Activated T-cell treated with anti-CD3 and anti-CD28 coated beads for 24 hours (primary cell): ENCODE measurements at places on chromosomes 13 and 19.

DNA sequence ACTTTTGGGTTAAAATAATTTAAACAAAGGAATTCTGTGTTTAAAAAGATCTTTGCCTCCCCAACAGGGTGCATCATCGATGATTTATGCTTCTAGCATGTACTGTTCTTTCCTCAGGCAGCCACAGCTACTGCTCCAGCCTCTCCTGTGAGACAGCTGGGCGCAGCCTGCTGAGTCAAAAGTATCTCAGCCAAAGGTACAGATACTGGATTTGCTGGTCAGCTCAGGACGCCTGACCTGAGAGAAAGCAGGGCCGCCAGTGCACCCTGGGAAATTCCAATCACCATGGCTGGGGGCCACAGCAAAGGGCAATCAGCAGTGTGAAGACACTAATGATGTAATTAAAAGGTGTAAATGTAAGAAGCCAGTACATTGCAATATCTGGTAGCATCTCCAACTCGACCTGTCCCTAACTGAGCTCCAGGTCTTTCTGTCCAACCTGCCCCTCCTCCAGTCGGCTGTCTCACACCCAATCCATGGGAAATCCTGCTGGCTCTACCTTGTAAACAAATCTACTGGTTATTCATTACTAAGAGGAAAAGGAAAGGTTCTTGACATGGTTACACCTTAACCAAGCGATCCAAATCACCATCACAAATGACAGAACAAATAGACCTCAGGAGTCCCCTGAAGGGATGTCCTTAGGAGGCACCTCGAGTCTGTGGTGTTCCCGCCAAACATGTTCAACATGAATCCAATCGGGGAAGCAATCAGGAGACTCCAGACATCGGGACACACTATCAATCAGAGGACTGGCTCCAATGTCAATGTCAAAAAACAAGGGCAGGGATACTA is 7.3 kb downstream of the OPA3 start:
- DNase-seq: no peak

DNA sequence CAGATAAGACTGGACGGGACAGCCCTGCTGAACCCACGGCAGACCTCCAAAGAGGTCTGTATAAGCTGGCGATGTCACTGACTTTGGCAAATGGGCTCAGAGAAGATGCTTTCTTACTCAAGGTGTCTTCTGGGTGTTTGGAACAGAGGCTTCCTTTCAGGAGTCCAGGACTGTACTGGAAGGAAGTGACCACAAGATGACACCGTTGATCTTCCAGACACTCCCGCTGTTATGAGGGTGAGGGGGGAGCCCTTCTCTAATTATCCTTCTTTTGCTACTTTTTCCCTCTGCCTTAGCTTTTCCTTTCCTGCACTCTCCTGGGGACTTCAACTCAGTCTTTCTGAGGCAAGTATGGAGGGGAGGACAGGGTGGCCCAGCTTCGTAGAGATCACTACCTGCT is 65.2 kb upstream of the ZNF599 start:
- DNase-seq: no peak

DNA sequence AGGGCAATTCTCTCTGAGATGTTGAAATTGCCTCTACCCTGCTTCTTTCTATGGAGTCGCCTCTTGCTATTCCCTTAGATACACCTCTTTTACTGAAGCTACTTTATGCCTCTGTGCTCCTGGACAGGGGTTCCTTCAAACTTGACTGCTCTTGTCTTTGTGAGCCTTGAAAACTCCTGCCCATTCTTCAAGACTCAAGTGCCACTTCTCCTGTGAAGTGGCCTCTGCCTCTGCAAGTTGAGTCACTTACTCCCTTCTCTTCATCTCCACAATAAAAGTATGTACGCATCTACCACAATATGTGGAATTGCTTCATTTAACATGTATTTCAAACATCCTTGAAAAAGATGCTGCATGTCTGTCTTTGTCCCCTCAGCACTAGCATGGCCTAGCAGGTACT is 66.0 kb upstream of the TPP2 start:
- DNase-seq: no peak

- no peak for DNase-seq
Observed at GRCh38 chr19:54315956-54316355, 3.0 kb upstream of the LILRA5 start.

- DNase-seq: no peak
Observed at GRCh38 chr13:28531845-28532387, 37.0 kb upstream of the FLT1 start.

DNA sequence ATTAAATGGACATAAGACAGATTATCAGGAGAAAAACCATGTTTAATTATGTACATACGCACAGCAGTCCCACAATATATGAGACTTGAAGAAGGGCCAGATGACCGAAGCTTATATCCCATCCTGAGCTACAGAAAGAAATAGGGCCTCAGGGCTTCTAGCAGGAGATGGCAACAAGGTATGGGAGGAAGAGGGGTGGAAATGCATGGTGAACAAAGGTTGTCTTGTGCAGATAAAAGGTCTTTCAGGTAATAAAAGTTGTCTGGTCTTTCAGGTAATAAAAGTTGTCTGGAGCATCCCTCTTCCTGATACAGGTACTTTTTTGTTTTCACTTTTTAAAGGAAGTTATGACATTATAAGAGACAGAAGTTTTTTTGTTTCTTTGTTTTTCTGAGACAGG is 15.4 kb upstream of the GTF3A start:
- no peak for DNase-seq

DNA sequence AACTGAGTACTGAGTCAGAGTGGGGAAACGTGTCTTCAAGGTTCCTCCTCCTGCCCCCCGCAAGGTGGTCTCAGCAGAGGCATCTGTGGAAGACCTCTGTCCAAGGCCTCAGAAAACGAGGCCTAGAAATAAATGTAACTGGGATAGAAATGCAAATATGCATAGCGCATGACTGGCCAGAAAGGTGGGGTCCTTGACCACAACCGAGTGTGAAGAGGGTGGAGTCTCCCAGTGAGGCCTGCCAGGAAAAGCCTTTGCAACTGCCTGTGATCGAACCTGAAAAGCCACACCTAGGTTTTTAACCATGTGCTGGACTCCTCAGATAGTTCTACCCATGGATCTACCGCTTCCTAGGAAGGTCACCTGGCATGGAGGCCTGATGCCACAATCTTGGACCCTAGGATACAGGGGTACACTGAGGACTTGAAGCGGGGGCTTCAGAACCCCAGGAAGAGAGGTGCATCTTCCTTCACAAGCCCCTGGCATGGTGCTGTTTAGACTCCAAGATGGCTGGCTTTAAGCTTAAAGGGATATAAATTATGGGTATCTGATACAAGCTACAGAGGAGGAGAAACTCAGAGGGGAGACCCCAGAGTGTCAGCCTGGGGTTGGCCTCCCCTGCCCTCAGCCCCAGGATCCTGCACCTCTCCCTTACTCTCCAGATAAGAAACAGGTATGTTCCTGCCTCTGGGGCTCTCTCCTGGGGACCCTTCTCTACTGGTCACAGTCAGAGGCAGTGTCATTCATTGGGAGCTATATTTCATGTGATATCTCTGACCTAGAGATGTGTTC is 18.3 kb upstream of the SIGLEC6 start:
- DNase-seq: no peak

DNA sequence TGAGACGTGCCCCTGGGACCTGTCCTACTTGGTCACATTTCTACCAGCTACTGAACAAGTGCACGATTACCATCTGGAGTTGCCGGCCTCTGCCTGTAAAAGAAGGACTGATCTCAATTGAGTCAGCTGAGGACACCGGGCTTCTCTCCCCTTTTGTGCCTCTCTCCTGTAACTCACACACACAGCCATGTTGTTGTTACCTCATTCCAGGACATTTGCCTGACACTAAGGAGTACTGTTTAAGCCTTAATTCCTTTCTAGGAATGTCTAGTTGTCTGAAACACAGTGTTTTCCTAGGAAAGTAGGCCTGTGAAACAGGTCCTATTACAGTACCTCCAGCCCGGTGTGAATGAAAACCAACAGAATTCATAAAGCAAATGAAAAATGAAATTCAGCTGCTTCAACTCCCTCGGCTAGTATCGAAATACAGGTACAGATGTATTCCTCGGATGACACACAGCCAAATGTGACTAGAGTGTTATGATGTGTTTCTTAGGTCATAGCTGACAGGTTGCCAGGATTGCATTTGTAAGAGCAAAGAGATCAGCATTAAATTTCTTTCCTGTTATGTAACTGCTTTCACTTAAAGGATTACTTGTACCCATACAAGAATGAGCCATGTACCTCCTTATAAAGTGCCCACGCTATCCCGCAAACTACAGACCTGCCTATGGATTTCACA is 152.0 kb upstream of the IRS2 start:
- no peak for DNase-seq

DNA sequence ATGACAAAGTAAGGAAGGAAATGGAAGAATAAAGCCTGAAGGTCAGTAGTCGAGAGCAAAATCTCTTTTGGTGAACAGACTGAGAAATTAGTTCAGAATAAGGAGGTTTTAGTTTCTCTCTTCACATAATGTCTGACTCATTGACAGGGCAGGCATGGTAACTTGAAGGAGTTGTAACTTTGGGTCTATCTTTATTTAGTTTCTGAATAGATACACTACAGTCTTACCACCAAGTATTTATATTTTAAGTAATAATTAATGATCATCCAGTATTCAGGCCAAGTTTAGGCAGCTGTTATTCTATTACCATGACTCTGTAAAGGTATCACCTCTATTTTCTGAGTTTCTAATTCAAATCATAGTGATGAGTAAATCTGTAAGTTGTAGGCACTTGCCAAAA is 219.9 kb downstream of the SPRY2 start:
- no peak for DNase-seq

DNA sequence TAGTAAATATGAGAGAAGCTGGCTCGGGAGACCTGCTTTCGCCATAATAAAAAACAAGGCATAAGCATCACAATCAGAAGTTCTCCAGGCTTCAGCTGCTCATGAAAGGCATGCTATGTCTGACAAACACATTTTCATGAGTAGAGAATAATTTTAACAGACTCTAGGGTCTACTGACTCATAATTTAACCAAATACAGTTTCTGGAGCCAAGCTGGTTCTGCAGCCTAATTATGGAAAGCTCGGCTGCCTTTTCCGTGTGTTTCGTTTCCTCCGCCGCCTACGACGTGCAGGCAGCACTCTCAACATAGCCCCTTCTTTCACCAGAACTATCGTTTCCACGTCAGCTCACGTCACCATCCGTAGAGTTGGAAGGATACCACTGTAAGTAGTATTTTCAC is 5.7 kb downstream of the MCF2L start:
- no peak for DNase-seq

GRCh38 chr19:40507892-40508291 is 41.1 kb downstream of the SPTBN4 start:
- DNase-seq: no peak

DNA sequence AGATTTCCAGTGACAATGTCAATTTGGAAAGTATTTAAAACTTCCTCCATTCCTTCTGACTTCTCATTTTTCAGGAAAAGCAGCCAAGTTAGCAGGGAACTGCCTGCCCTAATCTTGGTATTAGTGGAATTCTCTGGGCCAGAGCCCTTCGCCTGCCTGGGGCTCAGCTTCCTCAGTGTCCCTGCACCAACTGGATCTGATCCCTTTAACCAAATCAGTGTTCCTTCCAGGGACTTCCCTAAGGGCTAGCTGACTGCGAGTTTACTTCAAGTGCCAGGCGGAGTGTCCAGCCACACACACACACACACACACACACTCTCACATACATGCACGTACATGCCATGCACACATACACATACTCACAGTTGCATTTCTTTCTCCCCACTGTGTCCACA is 20.0 kb downstream of the RAB20 start:
- no peak for DNase-seq
